T-cell (primary cell): ENCODE measurements at places on chromosomes 12 and 14. TPM values are rescaled to one million over a fixed set of nuclear protein-coding genes. Genes with fewer than 3 reads are reported as not detected.
A peak's percentile ranks its signal among the peaks of the same experiment; 100 is the strongest.

Gene CCDC38
- 0.14 TPM for total RNA-seq

Gene HCAR2
- total RNA-seq, result not detected

Gene EIF2S3B
- total RNA-seq, result 0.63 TPM

Gene PRH1
- total RNA-seq, result 24.7 TPM

Gene IL26
- total RNA-seq, result 0.39 TPM

Gene VAMP1
- total RNA-seq, result 75.8 TPM

DNA sequence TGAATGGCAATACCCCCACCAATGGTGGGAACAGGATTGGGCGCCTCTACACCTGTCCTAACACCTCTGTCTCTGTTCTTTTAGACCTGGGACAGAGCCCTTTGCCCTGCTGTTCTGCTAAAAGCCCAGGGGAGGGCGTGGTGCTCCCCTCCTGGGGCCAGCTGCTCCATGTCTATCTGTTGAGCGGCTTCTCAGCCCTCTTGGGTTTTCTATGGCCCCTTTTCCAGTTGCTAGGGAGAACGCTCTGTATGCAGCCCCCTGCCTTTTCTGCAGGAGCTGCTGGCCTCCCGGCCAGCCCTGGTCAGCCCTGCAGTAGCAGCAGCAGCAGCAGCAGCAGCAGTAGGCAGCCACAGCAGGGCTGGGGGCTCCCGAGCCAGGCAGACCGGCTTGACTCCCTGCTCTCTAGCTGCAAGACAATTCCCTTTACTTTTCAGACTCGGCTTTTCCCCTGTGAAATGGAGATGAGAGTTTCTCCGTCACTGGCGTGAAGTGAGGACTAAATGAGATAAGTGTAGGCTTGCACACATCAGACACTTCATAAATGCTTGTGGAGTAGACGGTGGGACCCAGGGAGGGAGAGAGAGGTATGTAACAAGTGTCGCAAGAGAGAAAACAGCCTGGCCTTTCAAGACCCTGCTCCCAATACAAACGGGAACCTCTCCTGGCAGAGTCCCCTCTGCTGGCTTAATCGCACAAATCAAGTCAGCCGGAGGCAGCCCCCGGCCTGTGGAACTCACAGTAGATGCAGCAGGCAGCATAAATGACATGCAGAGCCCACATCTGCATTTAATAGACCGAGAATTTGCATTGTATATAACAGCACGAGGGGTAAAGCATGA, 1.0 kb downstream of the RTL1 start:
- DNase-seq, result no peak

DNA sequence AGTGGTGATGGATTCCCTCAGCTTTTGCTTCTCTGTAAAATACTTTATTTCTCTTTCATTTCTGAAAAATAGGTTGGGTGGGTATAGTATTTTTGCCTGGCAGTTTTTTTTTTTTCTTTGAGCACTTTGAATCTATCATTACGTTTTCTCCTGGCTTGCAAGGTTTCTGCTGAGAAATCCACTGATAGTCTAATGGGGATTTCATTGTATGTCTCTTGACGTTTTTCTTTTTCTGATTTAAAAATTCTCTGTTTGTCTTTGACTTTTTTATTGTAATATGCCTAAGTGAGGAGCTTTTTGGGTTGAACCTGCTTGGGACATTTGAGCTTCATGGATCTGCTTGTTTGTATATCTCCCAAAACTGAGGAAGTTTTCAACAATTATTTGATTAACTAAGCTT, 606.0 kb downstream of the KCNH5 start:
- no peak for DNase-seq

DNA sequence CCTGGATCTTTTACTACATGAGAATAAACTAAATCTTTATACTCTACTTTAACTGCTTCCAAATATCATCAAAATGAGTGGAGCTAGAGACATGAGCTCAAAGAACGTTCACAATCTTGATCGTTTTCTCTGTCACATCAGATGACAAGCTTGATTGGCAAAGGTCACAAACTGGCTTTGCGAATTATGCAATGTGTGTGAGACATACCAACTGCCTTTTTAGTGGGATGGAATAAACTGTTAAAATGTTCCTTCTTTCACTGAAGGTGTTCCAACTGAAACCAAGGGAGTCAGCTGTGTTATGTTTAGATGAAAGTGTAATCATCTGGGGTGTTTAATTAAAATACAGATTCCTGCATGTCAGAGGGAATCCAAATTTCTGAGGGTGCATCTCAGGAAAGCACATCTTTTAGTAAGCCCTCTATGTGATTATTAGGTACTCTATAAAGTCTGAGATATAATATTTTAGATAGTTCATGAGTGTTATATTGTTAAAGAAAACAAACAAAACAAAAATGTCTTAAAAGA, 21.9 kb downstream of the KITLG start:
- DNase-seq, result no peak

- no peak for DNase-seq
These were observed 20.1 kb upstream of the PLEKHD1 start for GRCh38 chr14:69464379-69464778.

DNA sequence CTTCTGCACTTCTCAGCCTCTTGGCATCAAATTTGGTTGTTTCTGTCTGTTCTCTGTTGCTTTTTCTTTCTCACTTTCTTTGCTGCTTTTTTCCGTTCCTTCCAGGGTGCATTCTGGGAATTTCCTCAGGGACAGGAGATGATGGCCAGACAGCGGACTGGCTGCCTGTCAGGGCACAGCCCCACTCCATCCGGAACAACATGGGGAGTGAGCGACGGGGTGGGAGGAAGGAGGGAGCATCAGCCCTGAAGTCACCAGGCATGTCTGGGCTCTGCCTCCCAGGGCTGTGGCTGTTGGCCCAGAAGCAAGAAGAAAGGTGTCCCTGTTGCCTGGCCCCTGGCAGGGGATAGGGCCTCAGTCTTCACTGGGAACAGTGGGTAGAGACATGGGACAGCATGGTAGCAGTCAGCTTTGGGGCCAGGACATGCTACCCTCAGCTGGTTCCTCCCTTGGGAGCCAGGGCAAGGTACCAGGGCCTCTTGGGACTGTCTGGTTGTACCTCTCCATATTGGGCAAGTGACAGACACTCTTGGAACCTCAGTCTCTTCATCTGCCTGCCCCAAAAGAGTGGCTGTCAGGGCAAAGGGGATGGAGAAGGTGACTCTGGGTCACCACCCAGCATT, 8.6 kb downstream of the PGF start:
- no peak for DNase-seq

DNA sequence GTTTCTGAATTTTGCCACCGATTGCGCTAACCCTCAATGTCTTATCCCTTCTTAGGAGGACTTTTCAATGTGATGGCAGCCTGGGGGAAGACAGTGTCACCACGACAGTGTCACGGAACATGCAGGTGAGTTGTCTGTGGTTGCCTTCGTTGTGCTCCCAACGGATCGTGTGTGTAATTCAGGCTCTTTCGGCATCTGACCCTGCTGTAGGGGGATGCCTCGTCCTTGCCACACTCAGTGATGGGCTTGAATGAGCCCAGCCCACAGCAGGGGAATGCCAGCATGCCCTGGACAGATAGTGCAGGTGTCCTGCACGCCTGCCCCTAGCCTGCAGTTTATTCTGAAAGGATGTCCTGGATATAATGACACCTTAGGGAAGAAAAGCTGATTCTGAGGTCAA, 123.8 kb upstream of the RTL1 start:
- no peak for DNase-seq

DNA sequence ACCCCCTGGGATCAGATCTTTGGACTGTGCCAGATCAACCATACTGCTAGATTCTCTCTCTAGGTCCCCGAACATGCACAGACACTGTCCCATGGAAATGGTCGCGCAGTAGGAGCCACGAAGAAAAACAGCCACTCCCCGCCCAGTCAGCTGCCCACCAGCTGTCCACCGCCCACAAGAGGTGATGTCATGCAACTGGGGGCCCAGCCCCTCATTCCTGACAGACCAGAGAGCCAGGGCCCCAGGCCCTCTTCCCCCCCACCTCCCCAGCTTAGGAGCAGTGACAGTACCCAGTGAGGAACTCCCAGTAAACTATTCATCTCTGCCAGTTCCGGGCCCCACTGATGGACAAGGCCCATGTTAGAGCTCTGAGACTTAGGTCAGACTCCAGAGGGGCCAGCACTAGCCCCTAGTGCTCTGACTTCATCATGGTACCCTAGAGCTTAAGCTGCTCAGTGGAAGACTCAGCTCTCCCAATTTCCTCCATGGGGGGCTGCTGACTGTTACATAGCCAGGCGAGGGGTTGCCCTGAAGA, 3.7 kb upstream of the TAMALIN start:
- DNase-seq, result no peak

- DNase-seq, result peak; percentile 70
These were observed 482 bp downstream of the TMEM30B start for GRCh38 chr14:61280526-61281185.

- no peak for DNase-seq
These were observed 75.4 kb upstream of the PWP1 start for GRCh38 chr12:107610021-107610859.

DNA sequence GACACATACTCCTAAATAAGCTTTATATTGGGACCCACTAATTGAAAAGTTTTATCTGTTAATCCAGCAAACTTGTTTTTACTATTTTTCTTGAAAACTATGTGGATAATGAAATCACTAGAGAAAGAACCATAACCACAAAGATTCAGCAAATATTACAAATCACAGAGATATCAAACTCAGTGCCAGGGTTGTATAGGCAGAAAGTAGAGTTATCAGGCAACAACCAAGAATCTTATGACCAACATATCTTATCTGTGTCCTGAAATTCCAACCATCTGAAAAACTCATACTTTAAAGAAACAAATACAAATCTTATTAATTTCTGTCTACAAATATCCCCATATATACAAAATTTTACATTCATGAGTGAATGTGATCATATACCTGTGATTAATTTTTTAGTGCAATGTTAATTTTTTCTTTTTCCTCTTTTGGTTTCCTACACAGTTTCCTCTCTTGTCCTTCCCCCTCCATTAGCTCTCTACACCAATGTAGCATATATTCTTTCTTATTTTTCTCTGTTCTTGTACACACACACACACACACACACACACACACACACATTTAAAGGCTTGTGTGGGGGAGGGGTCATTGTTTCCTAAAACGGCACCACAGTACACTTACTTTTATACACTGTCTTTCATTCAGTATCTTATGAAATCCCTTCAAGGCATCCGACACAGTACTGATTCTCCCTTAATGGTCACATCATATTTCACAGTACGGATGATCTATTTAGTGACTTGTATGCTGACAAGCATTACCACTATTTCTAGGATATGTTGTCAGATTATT, 18.6 kb downstream of the AMN1 start:
- DNase-seq, result no peak

DNA sequence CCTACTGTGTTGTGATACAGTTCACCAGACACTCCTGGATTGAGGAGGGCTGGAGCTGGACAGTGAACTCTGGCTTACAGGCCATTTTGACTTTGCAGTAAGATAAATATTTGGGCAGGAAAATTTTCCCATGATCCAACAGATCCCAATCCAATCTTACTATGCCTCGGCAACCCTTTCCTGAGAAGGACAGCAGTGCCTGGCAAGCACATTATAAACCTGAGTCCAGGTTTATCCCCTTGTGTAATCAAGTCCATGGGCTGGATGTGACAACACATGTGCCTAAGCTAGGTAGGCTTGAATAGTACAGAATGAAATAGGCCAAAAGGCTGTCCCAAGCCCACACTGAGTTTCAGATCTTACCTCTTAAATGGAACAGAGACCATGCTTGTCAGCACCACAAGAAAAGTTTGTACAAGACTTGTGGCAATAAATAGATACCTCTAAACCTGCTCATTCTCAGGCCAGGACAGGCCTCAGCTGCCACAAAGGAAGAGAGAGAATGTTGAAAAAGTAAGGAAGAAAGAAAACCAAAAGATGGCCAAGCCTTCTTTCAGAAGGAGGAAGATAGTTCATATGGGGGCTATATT, 34.9 kb downstream of the CREBL2 start:
- DNase-seq, result no peak

DNA sequence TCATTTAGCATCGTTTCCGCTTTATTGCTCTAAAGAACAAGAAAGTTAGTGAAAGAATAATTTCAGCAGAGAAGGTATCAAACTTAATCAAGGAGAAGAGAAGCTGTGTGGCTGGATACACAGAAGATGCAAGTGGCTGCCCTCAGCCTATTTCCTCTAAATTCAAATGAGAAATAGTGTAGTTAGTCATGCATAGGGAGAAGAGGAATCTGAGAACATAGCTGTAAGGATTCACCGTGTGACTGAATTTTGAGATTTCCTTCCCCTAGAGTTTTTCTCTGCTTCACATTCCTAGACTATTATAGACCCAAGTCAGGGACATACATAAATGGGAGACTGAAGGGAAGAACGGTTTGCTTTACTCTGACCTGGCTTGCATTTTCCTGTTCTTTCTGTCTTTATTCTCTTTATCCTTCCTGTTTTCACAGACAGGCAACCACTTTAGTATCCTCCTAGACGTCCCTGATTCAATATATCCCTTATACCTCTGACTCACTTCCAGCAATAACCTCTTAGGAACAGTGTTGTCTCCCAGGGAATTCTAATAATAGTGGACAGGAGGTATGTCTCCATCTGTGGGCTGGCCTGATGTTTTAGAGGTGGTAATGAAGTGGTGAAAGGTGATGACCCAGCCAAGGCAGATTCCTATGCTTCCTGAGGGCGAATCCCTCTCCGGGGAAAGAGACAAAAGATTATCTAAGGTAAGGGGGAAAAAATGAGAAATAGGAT, 7.0 kb downstream of the RNASE10 start:
- no peak for DNase-seq

- DNase-seq, result no peak
These were observed 186.2 kb downstream of the PELI2 start for GRCh38 chr14:56304456-56304855.

- no peak for DNase-seq
These were observed 21.4 kb downstream of the CCDC177 start for GRCh38 chr14:69553252-69553651.

DNA sequence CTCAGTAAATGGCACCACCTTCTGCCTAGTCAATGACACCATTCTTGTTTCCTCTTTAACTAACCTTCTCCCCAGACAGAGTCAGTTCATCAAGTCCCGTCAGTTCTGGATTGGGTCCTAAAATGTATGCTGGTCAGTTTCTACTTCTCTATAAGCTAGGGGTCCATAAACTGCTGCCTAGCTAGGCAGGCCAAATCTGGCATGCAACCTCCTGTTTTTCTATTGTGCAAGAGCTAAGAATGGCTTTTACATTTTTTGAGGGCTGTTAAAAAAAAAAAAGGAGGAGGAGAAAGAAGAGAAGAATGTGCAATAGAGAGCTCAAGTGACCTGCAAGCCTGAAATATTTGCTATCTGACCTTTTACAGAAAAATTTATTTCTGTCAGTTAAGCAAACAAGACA, 6.4 kb upstream of the TMED10 start:
- no peak for DNase-seq

DNA sequence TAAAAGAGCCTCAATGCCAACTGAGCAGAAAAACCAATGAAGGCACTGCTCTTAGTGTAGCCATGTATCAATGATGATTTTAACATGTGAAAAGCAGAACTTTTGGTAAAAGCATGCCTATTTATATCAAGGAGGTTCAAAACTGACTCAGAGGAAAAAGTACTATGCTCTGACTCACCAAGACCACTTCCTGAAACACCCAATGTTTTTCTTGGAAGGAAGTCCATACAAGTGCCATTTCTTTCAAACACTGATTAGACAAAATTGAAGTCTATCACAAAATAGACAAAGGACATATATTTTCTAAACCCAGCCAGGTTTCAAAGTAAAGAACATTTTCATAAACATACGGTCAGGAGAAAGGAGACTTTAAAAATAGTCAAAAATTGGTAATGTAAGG, 88.6 kb downstream of the EPS8 start:
- DNase-seq, result no peak
